ENCODE measurements at places on chromosomes 2 and 18.

GRCh38 chr2:4381049-4381448, 677.7 kb downstream of the DCDC2C start:
- no peak for DNase-seq

GRCh38 chr18:10401930-10402329, 52.5 kb upstream of the APCDD1 start:
- no peak for DNase-seq

DNA sequence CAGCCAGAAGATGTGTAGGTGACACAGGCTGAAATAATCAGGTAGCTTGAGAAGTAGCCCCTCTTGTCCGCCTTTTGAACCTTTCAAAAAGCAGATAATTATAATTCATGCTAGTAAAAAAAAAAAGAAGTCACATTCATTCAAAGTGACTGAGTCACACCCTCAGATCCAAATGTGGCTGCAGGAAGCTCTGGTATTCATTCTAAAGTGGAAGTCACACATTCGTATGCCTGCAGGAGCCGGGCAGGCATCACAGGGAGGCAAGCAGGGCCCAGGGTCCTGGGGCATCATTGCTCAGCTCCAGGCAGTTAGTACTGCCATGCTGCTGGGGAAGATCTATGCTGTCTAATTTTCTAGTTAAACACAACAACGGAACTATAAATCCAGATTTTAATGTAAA, 21.7 kb upstream of the RAB11FIP5 start:
- no peak for DNase-seq

- DNase-seq = no peak
Observed at GRCh38 chr2:167215595-167215994, 327.3 kb downstream of the XIRP2 start.

DNA sequence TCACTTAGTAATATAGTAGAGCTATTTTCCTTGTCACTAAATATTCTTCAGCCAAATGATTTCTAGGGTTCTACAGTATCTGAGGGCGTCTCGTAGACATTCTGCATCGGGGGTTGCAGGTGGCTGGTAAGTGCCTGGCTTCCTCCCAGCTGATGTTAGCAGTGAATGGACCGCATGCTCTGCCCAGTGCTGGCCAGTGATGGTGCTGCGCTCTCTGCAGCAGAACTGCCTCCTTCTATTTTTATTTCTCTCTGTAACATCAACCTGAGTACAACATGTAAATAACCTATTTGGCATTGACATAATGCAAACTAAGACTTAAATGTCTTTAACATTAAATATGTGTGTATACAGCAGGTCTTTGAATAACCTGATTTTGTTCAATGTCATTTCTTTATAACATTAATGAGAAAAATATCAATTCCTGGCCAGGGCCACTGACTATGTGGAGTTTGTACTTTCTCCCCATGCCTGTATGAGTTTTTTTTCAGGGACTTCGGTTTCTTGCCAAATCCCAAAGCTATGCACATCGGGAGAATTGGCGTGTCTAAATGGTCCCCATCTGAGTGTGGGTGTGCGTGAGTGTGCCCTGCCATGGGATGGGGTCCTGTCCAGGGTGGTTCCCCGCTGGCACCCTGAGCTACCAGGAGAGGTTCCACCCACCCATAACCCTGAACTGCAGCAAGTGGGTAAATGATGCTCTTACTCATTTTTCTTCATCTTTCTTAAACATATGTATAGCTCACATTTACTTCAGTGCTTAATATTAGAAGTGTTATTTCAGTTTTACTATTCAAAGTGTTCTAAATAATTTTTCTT, 278.2 kb upstream of the EPAS1 start:
- peak; percentile 17 for DNase-seq

DNA sequence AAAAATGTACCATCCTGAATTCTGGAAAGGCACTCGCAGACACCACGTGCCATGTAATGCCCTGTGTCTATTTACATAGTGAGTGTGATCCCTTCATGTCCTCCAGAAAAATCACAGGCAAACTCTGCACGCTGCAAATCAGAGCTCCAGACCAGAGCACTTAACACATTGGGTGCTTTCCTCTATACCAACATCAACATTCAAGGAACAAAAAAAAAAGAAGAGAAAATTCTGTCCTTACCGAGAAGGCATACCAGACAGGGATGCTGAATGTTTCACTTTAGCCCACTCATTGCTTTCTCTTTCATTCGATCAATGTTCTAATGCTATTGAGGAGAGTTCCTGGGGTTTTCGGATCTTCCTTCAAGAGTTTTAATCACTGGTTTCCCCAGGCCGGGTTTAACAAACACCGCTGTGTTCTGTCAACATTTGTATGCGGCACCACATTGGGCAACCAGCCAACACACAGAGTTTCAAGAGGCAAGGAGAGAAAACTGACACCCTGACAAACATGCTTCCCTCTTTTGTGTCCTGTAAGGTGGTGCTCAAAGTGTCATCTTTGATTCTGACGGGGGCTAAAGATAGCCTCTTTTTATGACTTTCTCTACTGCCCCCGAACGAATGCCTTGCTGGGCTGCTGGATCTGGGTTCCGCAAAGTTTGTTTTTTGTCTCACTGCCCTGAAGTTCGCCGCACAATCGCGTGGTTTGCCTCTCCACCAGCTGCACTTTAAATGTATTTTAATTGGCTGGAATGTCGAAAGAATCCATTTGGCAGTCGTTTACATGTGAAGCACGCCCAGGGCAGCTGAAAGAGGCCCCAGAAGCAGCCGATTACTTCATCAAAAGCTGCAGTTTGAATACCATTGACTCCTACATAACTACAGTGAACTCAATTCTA, 106.4 kb upstream of the NCKAP5 start:
- peak; percentile 47 for DNase-seq

GRCh38 chr2:205721057-205721449, 38.8 kb downstream of the NRP2 start:
- DNase-seq = no peak

DNA sequence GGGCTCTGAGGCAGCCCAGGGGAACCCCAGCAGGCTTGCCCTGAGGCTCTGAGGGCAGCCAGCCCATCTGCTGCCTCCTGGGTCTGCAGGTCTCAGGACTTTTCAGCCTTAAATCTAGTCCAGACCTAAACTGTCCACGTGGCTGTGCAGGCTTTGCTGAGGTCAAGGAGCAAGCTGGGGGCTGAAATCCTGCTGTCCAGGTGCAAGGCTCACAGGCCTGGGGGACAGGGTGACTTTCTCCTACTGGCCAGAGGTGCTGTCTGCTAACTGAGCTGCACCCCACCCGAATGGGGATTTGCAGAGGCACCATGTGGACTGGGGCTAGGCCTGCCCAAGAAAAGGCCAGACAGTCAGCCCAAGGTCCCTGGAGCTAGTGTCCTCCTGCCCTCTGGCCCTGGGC, 32.1 kb downstream of the SDC1 start:
- no peak for DNase-seq

- DNase-seq = no peak
Observed at GRCh38 chr2:158808426-158808825, 13.3 kb downstream of the DAPL1 start.

DNA sequence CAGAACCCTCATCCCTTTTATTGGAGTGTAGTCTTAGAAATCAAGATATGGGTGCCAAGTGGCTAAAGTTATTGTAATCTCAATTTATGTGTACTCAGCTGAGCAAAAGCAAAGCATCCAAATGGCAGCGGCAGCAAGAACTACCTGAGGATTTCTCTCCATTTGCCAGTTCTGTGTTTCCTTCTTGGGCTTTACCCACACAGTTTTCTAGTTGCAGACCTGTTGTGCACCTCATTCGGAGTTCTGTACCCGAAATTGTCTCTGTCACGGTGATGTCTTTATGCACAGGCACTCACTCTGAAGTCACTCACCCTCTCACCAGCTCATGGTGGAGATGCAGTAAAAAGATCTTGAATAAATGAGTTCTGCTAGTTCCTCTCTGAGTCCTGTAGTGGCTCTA, 43.6 kb downstream of the INPP4A start:
- DNase-seq = no peak

- DNase-seq = no peak
Observed at GRCh38 chr2:79982445-79982844, 322.1 kb downstream of the LRRTM1 start.

GRCh38 chr2:238362626-238363025, 42.3 kb downstream of the TRAF3IP1 start:
- DNase-seq = no peak

- DNase-seq = no peak
Observed at GRCh38 chr2:188199716-188200128, 92.0 kb upstream of the GULP1 start.

- DNase-seq = no peak
Observed at GRCh38 chr2:1561811-1562421, 148.7 kb downstream of the TPO start.

DNA sequence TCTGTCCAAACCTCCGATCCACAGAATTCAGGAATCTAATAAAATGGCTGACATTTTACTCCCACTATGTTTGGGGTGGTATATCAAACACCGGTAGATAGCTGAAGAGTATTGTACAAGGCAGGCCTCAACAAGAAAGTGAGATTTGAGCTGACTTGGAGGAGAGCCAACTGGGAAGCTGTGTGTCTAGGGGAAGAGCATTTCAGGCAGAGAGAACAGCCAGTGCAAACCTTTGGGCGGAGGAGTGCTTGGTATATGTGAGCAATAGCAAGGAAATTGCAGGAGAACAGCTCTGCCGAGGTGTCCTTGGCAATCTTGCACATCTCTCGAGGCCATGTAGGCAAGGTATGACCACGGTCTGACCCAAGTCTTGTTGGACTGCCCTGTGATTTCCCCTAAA, 1.8 kb upstream of the MERTK start:
- no peak for DNase-seq

DNA sequence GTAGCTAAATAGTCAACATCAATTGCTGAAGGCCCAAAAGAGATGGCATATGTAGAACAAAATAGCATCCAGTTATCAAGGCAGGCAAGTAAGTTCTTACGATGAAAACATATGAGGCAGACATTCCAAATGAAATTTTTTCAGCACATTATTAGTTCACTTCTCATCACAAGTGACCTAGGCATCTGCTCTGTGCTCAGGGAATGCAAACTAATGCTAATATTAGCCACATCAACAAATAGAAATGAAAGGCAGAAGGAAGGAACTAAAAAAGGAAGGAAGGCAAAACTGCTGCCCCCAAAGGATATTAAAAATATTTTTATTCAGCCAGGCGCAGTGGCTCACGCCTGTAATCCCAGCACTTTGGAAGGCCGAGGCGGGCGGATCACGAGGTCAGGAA, 51.2 kb upstream of the ROCK1 start:
- no peak for DNase-seq

GRCh38 chr2:147577998-147578380, 266.8 kb upstream of the ACVR2A start:
- DNase-seq = no peak

GRCh38 chr18:38695559-38696280, 1130.1 kb upstream of the CELF4 start:
- DNase-seq = no peak

DNA sequence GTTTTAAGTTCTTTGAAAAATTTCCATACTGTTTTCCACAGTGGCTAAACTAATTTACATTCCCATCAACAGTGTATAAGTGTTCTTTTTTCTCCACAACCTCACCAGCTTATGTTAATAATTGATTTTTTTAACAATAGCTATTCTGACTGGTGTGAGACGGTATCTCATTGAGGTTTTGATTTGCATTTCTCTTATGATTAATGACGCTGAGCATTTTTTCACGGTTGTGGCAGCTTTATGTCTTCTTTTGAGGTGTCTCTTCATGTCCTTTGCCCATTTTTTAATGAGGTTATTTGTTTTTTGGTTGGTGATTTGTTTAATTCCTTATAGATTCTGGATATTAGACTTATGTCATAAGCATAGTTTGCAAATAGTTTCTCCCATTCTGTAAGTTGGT, 997.9 kb downstream of the SUCLG1 start:
- no peak for DNase-seq

- no peak for DNase-seq
Observed at GRCh38 chr2:210617732-210618330, 61.4 kb downstream of the CPS1 start.

DNA sequence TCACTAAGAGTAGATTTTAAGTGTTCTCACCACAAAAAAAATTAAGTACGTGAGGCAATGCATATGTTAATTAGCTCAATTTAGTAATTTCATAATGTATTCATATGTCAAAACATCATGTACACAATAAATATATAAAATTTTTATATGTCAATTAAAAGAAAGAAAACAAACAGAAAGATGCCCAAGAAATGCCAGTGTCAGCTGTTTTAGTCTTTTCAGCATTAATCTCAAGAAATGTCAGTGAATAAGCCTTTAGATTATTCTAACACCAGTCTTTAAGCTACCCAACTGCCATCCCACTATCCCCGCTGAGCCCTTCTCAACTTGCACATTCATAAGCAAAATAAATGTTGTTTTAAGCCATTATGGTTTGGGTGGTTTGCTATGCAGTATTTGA, 76.5 kb downstream of the C1D start:
- DNase-seq = no peak

DNA sequence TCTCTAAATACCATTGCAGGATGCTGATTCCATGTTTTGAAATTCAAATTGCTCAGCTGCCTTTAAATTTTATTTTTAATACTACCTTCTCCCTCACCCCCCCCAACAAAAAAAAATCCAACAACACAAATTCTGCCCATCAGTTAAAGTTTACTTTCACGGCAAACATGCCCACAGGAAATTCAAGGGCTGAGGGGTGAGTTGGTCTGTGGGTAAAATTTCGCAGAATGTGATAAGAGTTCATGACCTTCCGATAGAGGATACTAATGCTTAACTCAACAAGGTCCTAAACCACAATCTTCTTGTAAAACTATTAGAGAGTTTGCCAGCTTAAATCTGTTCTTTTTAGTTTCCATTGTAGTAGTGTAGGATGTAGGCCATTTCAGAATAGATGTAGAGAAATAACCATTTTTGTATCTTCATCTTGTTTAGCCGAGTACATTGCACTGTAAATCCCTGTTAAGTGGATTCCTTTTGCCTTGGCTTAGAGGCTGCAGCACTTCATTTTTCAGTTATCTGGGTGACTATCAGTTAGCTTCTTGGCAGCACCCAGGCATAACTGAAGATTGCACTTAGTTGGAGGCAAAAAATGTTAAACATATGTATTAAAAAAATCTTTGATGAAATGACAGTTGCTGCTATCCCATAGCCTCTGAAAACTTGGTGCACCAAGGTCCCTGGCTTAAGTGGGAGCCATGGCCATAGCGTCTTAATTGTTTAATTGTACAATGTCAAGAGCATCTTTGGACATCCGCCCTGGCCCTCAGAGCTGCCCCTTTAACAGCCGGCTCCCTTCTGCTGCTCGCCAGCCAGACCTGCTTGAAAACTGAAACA, 232.3 kb downstream of the HAUS1 start:
- DNase-seq = no peak

DNA sequence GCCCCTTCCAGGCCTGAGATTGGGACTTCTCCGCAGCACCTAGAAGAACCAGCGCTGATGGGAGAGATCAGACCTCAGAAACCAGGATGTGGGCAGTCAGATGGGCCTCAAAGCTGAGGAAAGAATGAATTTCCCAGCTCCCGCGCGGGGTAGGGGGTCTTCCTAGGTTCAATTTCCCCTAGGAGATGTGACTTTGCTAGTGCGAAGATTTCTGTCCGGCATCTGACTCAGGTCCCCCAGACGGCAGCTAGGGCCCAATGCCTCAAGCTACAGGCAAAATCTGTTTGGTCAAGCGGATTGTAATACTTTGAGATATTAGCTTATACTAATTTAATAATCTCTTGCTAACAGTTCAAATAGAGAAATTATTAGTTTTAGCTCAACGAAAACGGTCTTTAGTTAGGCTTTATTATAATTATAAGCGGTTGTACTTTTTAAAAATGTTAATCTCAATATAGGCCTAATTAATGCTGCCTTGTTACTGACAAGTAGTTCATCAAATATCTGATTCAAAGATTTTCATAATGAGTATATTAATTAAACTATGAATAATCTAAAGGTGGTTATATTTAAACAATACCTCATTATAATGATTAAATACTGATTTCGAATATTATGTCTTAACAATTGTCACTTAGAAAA, 5.8 kb downstream of the DLX1 start:
- DNase-seq = no peak

- no peak for DNase-seq
Observed at GRCh38 chr2:224796695-224797305, 80.6 kb upstream of the CCDC195 start.

Data from liver (tissue), 10 donors.